Activated CD8-positive, alpha-beta memory T cell treated with anti-CD3 and anti-CD28 coated beads, Interleukin-2, amount 10 ng/mL, durations not matched to agents 7 days and 5 days (primary cell): ENCODE measurements at places on chromosomes 16 and 17. TPM values are rescaled to one million over a fixed set of nuclear protein-coding genes. Genes with fewer than 3 reads are reported as not detected.

PPY gene
- total RNA-seq, result not detected

ZMYND15 gene
- total RNA-seq, result 0.12 TPM

OR3A2 gene
- 2.3 TPM for total RNA-seq

CACNA1H gene
- 0.37 TPM for total RNA-seq

CCDC78 gene
- total RNA-seq, result 2.5 TPM

CBFA2T3 gene
- 0.21 TPM for total RNA-seq

STAT3 gene
- 90.5 TPM for total RNA-seq

TPSG1 gene
- not detected for total RNA-seq

DNASE1L2 gene
- 1.5 TPM for total RNA-seq

TMC7 gene
- total RNA-seq, result not detected

CCDC137 gene
- total RNA-seq, result 37.4 TPM

AIPL1 gene
- total RNA-seq, result not detected

TAC4 gene
- total RNA-seq, result not detected

CDH8 gene
- not detected for total RNA-seq
